ENCODE measurements at places on chromosomes 6 and 20. TPM values are rescaled to one million over a fixed set of nuclear protein-coding genes. Genes with fewer than 3 reads are reported as not detected.

The CLIC5 gene
- 2.7 TPM for total RNA-seq

The KAT14 gene
- total RNA-seq: 14.8 TPM

The TINAG gene
- total RNA-seq: not detected

The ALDH5A1 gene
- total RNA-seq: 13.4 TPM

The GJA1 gene
- total RNA-seq: 47.4 TPM
